Nephron progenitor cell (in vitro differentiated cells): ENCODE measurements at places on chromosomes 2 and 18.

DNA sequence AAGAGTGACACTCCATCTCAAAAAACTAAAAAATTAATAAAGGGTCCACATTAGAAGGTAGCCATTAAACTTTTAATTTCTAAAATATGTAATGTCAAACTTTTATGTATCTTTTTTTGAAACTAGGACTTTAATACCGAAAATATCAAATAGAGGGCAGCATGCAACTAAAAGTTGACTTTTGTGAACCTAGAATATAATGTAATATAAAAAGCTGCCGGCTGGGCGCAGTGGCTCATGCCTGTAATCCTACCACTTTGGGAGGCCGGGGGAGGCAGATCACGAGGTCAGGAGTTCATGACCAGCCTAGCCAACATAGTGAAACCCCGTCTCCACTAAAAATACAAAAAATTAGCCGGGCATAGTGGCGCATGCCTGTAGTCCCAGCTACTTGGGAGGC is 62.8 kb downstream of the INO80D start:
- DNase-seq = no peak

DNA sequence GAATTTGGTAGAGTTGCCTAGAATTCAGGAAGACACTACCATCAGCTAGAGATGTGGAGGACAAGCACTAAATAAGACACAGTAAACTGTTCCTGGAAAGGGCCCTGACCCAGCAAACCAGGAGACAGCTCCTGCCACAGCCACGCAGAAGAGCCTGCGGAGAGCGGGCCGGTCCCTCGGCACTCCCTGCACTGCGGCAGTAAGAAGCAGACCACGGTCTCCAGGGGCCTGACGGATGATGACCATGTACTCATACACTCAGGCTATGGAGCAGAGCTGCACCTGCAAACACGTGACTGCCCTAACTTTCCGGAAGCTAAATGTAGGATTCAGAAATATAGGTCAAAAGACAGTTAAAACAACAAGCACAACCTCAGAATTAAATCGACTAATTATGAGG is 72.9 kb downstream of the ZNF516 start:
- no peak for DNase-seq

DNA sequence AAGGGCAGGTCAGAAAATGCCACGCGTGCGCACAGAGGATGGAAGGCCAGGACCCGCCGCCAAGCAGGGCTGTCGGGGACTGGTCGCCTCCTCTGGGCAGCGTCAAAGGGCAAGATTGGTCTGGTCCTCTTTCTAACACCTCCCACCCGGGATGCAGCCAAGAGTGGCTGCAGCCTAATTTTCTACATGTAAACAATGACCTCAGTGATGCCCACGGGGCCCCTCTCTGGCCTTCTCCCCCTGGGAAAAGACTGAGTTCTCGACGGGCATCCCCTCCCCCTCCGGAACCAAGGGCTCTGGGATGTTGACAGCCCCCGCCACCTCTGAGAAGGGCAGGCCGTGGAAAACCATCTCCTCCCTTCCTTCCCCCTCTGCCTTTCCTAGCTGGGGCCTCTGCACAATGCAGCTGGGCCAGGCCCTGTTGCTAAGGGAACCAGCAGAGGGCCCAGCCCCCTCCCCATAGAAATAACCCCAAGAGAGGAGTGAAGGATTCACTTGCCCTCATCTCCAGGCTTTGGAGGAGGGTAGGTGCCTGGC is 80.0 kb upstream of the ZNF532 start:
- DNase-seq = peak; percentile 23

DNA sequence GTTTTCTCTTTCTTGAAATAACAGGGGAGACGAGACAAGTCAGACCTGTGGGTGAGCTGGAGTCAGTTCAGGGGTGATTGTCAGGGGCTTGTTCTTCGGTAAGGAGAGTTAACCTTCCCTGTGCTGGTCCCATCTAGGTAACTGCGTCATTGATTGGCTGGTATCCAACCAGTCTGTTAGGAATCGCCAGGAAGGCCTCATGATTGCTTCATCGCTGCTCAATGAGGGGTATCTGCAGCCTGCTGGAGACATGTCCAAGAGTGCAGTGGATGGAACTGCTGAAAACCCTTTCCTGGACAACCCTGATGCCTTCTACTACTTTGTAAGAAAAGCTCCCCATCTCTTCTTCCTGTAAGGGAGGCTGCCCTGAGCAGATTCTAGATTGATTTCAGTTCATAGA is 21.3 kb downstream of the PLEK start:
- DNase-seq = no peak

DNA sequence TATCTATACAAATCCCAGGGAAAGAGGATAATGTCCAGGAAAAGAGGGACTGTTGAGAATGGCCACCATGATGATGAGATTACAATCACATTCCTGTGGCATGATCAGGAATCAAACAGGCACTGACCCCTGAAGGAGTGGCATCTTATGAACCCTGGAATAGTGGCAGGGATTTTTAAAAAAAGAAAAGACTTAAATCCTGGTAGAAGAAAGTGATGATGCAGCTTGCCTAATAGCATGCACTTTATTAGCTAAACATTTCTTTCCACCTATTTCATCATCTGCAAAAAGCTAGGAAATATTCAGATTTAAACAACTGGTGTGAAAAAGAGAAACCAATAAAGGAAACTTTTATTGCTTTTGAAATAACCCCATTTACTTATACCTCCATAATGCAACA is 87.2 kb upstream of the FSHR start:
- no peak for DNase-seq
